Activated gamma-delta T cell treated with Interleukin-2 at 50 U/mL for 16 hours (primary cell): ENCODE measurements at places on chromosomes 7 and 10.

DNA sequence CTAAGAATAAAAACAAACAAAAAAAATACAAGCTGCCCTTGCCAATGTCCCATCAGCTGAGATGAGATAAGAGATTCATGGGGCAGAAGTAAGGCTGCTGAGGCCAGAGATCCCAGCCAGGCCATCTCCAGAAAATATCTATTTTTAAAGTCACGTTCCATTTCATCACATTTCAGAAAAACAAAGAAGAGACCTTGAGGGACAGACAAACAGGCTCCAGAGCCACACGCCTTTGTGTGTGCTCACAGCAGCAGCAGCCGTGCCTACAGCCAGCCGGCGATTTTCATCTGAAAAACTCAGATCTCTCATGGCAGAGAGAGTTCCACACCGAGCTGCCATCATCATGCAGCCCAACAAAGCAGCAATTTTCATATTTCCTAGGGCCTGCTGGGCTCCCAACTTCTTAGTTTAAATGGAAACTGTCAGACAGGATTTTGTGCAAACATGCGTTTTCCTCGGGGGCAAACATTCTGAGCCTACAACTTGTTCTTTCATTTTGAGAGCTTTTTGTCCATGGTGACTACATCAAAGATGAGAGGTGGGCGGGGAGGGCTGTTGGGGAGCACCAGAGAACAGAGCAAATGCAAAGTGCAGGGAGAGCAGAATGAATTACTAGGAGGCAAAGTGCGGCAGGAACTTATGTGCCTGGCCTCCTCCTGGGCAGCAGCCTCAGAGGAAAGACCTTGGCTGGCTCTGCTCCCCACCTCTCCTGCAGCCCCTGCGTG is 38.8 kb downstream of the DLG5 start:
- no peak for DNase-seq

GRCh38 chr7:5697754-5698424 is 83.6 kb downstream of the RNF216 start:
- DNase-seq = no peak

- DNase-seq = no peak
Observed at GRCh38 chr7:117619681-117620080, 139.9 kb downstream of the CFTR start.

DNA sequence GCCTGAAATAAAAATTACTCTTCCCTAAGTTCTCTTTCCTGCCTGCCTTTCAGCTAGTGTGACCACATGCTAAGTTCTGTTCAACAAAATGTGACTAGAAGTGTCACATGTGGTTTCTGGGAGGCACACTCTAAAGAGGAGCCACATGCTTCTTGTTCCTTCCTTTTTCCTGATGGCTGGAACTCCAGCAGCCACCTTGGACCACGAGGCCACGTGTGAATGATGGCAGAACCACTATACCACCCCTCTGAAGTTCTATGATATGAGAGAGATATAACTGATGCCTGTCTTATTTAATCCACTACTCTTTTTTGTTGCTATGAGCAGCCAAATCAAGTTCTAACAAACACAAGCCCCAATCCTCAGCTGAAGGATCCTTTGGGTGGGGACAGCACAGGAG is 8.1 kb downstream of the PODXL start:
- no peak for DNase-seq

DNA sequence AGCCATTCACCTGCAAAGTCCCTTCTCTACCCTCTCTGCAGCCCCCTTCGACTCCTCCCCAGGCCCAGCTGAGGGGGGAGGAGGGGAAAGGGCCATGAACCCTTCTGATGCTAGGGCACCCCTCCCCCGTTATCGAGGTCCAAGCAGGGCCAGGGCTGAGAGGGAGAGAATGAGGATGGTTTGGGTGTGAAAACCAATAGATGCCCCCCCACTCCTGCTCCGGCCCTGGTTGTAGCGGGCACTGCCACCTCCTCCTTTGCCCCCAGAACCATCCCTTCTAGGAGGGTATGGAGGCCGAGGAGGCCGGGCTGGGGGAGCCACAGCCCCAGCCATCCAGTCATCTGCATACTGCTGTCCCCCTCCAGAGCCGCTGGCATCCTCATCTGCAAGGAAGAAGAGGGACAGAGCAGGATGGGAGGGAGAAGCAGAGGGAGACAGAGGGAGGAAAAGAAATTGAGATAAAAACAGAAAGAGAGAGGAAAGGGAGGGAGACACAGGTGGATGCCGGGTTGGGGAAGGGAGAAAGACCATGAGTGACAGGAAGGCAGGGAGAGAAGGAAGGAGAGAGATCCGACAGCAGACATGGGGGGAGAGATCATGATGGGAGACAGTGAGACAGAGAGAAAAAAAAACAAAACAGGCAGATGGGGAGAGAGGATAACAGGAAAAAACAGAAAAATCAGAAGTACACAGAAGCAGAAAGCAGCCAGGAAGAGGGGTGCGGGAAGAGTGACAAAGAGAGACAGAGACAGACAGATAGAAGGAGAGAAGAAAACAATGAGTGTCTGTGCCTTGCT is 1.9 kb upstream of the GAL3ST4 start:
- DNase-seq = no peak

GRCh38 chr7:114989531-114989930 is 67.6 kb downstream of the MDFIC start:
- no peak for DNase-seq

- no peak for DNase-seq
Observed at GRCh38 chr10:112964482-112964881, 14.4 kb downstream of the TCF7L2 start.

DNA sequence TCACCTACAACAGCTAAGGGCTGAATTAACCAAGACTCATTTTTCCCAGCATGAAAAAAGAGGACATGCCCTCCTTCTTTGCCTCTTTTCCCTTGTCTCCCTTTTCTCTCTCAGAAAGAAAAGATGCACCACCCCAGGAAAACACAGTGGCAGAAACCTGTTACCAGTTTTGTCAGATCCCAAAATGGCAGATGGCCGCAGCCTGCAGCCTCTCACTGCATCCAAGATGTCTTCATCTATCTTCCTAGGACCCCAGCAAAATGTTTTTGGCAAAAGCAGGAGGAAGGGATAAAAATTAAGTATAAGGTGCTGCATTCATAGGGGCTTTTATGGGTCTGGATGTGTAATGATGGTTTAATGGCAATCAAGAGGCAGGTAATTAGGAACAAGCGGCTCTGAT is 266.6 kb upstream of the NPVF start:
- no peak for DNase-seq

DNA sequence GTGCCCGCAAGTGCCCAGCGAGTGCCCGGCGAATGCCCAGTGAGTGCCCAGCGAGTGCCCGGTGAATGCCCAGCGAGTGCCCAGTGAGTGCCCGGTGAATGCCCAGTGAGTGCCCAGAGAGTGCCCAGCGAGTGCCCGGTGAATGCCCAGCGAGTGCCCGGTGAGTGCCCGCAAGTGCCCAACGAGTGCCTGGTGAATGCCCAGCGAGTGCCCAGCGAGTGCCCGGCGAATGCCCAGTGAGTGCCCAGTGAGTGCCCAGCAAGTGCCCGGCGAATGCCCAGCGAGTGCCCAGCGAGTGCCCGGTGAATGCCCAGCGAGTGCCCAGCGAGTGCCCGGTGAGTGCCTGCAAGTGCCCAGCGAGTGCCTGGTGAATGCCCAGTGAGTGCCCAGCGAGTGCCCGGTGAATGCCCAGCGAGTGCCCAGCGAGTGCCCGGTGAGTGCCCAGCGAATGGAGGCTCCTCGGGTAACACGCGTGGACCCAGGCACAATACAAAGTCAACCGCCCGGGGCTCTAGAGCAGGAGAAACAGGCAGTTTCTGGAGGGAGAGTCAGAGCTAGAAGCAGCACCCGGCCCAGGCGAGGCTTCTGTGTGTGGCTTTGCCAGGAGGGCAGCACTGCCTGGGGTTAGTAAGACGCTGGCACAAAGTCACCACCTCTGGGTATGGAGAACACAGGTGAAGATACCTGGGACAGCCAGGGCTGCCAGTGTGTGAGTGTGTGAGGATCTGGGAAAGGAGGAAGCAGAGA is 38.2 kb upstream of the CFAP46 start:
- no peak for DNase-seq

GRCh38 chr7:40544871-40545303 is 410.1 kb downstream of the SUGCT start:
- no peak for DNase-seq
